Fibroblast of skin of right biceps (primary cell): ENCODE measurements at places on chromosomes 16 and 17.

DNA sequence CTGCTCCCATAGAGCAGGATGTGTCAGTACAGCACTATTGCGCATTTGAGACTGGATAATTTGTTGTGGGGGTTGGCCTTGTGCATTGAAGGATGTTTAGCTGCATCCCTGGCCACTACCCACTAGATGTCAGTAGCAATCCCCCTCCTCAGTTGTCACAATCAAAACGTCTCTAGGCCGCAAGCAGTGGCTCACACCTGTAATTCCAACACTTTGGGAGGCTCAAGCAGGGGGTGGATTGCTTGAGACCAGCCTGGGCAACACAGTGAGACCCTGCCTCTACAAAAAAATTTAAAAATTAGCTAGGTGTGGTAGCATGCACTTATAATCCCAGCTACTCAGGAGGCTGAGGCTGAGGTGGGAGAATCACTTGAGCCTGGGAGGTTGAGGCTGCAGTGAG is 48.4 kb downstream of the CENPV start:
- DNase-seq = peak; percentile 48

- DNase-seq = no peak
Measured at GRCh38 chr16:89641458-89642119, 15.9 kb downstream of the CHMP1A start.

DNA sequence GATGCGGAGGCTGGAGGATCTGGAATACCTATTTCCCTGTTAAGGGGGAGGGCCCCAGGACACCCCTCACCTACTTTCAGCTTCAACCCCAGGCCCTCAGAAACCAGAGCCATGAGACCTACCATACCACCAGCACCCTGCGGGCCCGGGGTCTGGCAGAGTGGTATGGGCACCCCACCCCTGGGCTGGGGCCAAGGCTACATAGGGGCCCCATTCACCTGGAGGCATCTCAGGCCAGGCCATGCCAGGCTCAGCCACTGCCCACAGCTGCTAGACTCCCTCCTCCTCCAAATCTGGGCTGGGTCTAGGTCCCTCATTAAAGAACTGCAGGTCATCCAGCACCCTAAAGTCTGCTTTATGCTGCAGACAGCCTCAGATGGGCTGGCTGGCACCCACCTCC is 9.0 kb downstream of the FNDC8 start:
- DNase-seq = no peak

DNA sequence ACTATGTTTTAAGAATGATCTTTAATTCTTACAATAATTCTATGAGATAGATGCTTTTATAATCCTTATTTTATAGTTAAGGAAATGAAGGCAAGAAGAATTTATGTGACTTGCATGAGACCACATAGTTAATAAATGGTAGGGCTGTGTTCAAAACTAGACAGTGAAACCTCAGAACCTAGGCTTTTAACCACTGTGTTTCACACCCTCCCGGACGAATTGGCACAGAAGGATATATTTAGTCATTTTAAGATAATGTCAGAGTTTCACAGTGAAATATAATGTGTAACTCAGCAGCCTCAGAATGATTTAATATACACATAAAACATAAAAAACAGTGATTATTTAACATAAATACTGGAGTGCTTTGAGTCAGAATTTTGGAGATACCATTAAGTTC is 57.0 kb downstream of the NSRP1 start:
- no peak for DNase-seq

DNA sequence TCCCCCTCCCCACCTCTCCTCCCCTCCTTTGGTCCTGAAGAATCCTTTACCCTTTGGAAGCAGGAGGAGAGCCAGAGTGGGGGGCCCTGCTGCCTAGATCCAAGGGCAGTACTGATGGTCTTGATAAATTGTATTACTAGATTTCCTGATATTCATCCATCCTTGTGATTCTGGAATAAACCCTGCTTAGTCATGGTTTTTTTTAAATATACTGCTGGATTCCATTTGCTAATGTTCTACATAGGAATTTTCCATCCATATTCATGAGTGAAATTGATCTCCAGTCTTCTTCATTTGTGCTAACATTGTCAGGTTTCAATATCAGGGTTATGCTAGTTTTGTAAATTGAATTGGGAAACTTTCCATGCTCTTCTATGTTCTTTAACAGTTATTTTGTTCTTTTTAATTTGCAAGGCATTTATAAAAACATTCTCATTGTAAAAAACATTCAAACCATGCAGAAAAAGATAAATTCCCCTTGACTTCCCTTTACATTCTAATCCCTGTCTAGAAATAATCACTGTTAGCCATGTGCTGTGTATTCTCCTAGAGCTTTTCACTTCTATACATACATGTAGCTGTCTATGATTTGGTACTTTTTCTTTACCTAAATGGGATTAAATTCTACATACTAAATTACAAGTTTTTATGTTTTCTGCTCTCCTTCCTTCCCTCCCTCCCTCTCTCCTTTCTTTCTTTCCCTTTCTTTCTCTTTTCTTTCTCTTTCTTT is 56.7 kb downstream of the CCDC42 start:
- DNase-seq = peak; percentile 42

DNA sequence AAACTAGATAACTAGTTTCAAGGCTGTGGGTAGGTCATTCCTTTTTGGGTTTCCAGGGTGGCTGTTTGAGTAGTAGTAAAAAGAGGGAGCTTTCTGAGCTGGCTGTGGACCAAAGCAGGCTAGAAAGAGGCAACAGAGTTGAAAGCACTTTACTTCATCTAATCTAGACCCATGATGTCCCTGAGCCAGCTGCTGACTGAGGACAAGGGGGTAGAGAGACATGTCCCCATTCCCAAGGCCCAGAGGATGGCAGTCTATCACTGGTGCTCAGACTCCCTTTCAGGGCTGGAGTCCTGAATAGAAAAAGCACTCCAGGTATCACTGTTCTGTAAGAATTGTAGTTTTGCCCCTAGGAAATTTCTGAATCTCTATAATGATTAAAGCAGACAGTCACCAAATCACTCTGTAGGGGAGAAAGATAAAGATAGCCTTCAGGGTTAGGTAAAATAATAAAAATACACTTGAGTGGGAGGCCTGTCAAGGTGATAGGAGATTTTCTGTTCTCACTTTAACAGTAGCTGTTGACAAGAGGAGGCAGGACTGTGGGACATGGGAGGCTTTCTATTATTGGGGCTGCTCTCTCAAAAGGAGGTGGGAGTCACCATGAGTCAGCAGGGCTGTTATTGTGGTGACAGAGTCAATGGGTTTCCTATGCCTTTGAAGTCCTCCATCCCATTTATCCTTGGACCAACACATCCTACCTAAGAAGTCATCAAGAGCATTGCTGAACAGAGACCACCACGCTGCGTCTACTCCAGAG is 190.2 kb upstream of the MPHOSPH6 start:
- no peak for DNase-seq

DNA sequence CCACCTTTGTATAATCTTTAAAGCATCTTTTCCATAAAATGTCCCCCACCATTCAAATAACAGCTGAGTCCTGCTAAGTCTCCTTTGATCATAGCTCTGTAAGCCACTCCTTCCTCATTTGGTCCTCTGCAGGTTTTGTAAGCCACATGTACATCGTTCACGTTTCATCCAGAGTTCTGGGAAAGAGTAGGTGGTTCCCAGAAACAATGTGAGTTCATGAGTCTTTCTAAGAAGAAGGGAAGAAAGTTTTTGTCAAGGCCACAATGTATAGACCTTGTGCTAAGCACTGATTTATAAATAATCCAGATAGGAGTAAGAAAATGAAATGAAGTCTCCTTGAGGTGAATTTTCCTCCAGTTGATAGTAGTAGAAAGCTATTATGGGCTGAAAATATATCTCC is 8.7 kb upstream of the ANKS4B start:
- no peak for DNase-seq

GRCh38 chr16:19698480-19699465 is 19.3 kb downstream of the KNOP1 start:
- DNase-seq = peak; percentile 44

GRCh38 chr16:2838928-2839327 is 8.8 kb downstream of the ZG16B start:
- peak; percentile 75 for DNase-seq

GRCh38 chr17:40945414-40945813 is 8.0 kb upstream of the KRT23 start:
- no peak for DNase-seq

- DNase-seq = peak; percentile 46
Measured at GRCh38 chr16:75044800-75045361, 46.1 kb downstream of the ZNRF1 start.

DNA sequence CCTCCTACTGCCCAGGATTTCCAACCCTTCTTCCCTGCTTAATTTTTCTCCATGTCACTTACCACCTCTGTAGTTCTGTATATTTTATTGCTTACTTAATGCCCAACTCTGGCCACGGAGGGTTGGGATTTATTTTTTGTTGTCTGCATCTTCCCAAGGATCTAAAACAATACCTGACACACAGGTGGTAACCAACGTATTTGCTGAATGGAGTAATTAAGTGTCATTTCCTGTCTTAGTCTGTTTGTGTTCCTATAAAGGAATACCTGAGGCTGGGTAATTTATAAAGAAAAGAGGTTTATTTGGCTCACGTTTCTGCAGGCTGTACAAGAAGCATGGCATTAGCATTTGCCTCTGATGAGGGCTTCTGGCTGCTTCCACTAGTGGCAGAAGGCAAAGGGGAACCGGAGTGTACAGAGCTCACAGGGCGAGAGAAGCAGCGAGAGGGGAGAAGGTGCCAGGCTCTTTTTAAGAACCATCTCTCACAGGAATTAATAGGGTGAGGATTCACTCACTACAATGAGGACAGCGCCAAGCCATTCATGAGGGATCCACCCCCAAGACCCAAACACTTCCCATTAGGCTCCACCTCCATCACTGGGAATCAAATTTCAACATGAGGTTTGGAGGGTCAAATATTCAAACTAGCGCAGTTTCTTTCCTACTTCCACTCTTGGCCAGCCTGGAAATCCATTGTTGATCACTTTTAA is 44.8 kb downstream of the ERN1 start:
- no peak for DNase-seq

DNA sequence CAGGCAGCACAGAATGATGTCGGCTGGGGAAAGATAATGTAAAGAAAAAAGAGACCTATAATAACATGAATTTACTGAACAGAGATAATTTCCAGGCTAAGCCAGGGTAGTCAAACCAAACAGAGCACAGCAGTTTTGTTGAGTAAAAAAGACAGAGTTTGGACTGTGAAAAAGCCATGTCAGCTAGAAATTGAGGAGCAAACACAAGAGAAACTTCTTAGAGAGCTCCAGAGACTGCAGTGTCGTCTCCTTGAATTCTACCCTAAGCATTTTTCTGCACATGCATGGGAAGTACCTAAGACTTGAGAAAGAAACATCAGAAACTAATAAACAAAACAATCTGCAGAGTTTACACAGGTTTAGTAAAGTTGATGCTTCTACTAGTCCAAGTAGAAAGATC is 1098.8 kb upstream of the CDH8 start:
- DNase-seq = no peak

DNA sequence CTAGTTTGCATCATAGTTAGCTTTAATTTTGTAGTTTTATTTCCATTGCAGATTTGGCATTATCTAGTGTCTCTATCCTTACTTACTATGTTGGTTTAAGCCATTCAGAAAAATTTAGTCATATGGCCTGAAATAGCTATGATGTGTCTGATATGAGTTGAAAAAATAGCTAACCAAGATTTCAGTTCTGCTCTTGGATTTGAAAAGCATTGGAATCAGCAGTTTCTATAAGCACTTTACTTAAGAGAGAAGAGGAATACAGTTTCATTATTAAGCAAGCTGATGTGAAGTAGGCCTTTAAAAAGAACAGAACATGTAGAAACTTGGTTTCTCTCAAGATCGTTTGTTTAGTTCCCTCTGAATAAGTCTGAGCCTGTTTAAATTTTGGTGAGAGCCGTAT is 25.9 kb downstream of the LPCAT2 start:
- DNase-seq = no peak

DNA sequence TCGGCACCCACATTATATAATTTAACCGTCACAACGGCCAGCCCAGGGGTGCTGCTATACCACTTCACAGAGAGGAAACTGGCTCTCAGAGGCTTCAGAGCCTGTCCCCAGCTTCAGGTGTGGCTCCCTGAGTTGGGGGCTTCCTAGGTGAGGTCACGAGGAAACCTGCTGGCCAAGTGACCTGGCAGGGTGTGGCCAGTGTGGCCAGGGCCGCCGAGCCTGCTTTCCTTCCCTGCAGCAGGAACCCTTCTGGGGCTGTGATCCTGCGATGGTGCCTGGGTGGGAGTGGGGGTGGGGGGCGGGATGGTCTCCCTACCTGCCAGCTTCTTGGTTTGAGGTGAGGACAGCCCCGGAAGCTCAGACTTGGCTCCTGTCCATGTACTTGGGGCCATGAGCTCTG is 39.9 kb downstream of the ADCY7 start:
- no peak for DNase-seq

GRCh38 chr17:14119546-14119945 is 50.2 kb downstream of the COX10 start:
- no peak for DNase-seq

GRCh38 chr17:63916566-63917185 is 2.0 kb downstream of the GH1 start:
- no peak for DNase-seq

- DNase-seq = no peak
Measured at GRCh38 chr16:79210607-79211006, 389.9 kb downstream of the MAF start.
